ENCODE measurements at places on chromosomes 5 and 9. TPM values are rescaled to one million over a fixed set of nuclear protein-coding genes. Genes with fewer than 3 reads are reported as not detected.

- no peak for DNase-seq
- H3K27ac ChIP-seq: no peak overlapping the region
- H3K4me3 ChIP-seq: no peak overlapping the region
- H3K27me3 ChIP-seq: no peaks in the 10 kb centered on the region
Measured at GRCh38 chr9:91028166-91028827, 226.7 kb downstream of the SYK start.

DNA sequence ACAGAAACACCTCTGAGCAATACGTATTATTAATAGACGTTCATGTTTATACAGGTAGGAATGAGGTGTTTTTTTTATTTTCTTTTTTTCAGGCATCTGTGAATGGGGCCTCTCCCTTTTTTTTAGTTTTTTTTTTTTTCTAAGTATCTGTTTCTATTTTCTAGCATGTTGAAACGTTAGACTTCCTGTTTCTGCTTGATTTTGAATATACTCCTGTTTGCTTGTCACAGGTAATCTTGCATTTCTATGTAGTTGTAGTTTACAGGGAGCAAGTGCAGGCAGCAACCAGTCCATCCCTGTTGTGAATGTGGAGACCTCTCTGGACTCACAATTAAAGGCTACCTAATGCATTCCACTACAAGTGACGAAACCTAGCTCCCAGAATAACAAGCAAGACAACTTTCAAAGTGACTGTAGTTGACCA, 22.8 kb upstream of the TNFAIP8 start:
- no peak overlapping the region for H3K27ac ChIP-seq
- H3K4me3 ChIP-seq: no peak overlapping the region
- H3K4me1 ChIP-seq: no peaks in the 10 kb centered on the region
- H3K36me3 ChIP-seq: no peaks in the 10 kb centered on the region

The RAPGEF6 gene
- total RNA-seq: 30.5 TPM

The GPR107 gene
- total RNA-seq: 18.9 TPM

The CACNA1B gene
- 0.71 TPM for total RNA-seq

The RANBP17 gene
- total RNA-seq: 21.9 TPM

The DNAI1 gene
- total RNA-seq: not detected

The IL3 gene
- total RNA-seq: not detected
